ENCODE measurements at places on chromosomes 5 and 9. TPM values are rescaled to one million over a fixed set of nuclear protein-coding genes. Genes with fewer than 3 reads are reported as not detected.

The PCDHGA1 gene
- not detected for total RNA-seq

DNA sequence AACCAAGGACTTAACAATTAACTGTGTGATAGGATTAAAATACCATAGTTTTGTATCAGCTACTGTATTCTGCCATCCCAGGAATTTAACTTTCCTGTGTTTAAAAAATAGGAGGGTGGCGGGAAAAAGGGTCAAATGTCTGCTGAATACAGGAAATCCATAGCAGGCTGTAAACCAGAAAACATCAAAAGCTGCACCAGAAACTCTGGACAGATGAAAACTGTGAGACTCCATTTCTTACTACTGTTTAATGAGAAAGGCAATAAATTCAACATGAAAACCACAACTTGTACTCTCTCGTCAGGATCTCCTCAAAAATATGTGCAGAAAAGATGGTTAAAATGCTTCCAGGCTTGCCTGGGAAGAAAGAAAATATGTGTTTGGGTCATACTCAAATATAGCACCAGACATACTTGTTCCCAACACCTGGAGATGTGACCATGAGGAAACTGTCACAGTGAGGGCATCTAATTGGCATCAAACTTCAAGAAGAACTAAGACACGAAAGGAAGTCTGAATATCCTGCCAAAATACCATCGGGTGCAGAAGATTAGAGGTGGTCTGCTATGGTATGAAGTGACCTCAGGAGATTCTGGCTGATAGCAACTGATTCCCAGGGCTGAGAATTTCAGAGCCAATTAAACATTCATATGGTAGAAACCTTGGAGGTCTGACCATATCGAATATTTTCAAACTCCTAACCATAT is 164.7 kb upstream of the TARS1 start:
- DNase-seq = no peak

GRCh38 chr9:11558043-11558442 is 945.2 kb upstream of the PTPRD start:
- DNase-seq = no peak

DNA sequence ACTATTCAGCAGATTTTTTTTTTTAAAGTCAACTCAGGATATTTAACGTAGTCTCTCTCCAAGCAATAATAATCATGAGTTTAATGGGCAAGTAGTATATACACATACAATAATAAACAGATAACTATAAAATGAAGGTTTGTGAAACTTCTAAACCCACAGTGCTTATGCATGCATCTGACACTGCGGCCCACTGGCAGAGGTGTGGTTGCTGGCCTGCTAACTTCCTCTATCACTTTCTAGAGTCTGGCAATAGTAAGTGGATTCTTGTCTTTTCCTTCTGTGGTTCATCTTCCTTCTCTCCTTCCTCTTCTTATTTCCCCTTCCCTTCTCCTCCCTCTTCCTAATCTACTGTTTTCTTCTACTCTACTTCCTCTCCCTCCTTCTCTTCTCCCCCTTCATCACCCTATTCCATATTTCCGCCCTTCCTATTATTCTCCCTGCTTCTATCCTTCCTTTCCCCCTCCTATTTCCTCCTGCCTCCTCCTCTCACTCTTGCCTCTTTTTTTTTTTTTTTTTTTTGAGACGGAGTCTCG is 18.6 kb upstream of the AGXT2 start:
- DNase-seq = no peak

The PTGES gene
- 0.47 TPM for total RNA-seq

The ENTR1 gene
- total RNA-seq = 38.7 TPM

The HOMER1 gene
- 5.4 TPM for total RNA-seq

The PCDHA9 gene
- not detected for total RNA-seq

- DNase-seq = no peak
Measured at GRCh38 chr5:8517456-8517855, 648.5 kb downstream of the MTRR start.

DNA sequence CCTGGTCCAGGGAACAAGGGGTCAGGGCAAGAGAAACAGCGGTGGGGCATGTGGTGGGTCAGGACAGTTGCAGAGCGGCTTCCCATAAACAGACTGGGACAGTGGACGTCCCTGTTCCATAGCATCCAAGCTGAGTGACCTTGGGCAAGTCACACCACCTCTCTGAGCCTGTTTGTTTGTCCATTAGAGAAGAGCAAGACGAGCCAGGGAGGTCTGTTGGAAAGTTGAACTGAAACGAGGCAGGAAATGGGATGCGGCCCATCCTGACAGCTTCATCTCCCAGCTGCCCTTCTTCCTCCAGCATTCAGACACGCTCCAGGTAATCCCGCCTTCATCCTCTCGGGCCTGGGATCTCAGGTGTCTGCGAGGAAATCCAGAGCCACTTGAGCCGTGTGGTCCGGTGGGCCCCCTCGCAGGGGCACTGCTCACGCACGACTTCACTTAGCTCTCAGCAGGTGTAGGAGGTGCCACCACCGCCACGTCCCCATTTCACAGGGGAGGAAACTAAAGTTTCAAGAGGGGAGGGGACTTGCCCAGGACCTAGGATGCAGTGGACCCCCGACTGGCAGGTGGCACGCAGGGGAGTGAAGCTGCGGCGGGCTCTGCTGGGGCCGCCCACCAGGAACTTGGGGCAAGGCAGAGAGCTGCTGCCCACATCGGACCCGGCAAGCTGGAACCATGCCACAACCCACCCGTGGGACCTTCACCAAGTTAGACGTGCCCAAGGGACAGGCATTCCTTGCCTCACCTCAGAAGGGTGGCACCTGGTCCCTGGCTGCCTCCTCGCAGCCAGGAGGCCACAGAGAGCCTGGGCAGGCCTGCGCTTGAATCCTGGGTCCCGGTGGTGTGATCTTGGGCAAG is 13.0 kb downstream of the PTGES2 start:
- no peak for DNase-seq

- no peak for DNase-seq
Measured at GRCh38 chr5:147590096-147590495, 80.2 kb upstream of the DPYSL3 start.

The NELFB gene
- total RNA-seq = 42.9 TPM

DNA sequence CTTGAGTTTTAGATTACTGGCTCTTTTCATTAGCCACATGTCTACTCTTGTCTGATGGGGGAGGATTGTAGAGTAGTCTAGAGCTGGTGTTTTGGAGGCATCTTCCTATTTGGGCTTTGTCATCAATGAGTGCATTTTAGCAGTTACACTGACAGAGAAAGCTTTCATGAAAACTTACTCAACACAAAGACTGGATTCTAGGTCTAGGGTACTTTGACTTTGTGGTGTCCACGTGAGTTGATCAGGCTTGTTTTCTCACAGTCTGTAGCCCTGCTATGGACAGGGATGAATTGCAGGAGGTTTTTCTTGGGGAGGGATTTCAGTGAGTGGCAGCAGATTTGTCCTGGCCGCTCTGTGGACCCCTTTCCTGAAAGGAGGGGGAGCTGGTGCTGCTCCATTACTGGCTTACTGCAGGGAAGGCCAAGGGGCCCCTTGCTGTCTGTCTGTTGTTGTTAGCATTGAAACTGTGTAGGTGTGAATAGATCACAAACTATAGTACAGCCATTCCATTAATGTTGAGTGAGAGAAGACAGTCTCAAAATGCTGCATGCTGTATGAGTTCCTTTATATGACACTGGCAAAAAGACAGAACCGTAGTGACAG is 6.6 kb downstream of the TRIO start:
- DNase-seq = no peak

DNA sequence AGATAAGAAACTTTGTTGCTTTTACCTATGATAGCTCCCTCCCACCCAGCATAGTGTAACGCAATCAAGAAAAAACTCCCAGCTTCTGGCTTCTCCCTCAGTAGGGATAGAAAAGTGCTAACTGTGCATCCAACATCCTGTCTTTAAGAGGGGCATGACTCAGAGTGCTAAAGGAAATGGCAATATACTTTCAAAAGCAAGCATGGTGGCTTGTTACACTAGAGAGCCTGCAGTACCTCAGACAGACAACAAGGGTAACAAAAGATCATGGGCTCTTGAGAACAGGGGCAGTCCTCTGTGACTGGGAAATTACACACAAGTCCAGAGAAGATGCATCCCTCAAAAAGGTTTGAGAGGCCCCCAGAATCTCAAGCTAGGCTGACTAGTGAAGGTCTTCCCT is 37.8 kb downstream of the PRELID2 start:
- DNase-seq = no peak

GRCh38 chr5:158648631-158649030 is 451.1 kb downstream of the EBF1 start:
- no peak for DNase-seq

The GPRIN1 gene
- 0.92 TPM for total RNA-seq

The MRPL41 gene
- 17.9 TPM for total RNA-seq

DNA sequence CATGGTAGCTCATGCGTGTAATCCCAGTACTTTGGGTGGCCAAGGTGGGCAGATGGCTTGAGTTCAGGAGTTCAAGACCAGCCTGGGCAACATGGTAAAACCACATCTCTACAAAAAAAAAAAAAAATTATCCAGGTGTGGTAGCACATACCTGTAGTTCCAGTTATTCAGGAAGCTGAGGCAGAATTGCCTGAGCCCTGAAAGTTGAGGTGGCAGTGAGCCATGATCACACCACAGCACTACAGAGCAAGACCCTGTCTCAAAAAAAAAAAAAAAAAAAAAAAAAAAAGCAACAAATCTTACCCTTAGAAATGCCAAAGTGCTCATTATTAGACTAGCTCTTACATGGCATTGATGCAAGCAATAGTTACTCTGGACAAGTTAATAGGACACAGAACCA is 724.9 kb downstream of the MAT2B start:
- DNase-seq = no peak

The TTC16 gene
- 15.5 TPM for total RNA-seq

GRCh38 chr9:117276444-117276843 is 138.4 kb downstream of the ASTN2 start:
- DNase-seq = no peak

The PTGR1 gene
- not detected for total RNA-seq

The SLC34A3 gene
- total RNA-seq = not detected

GRCh38 chr5:143036146-143036927 is 266.2 kb downstream of the ARHGAP26 start:
- DNase-seq = no peak

The CHSY3 gene
- total RNA-seq = 2.3 TPM

The C9orf50 gene
- not detected for total RNA-seq

GRCh38 chr5:151047814-151048425 is 27.5 kb downstream of the GPX3 start:
- no peak for DNase-seq

GRCh38 chr9:124286292-124286931 is 28.7 kb downstream of the NEK6 start:
- DNase-seq = peak; percentile 41

DNA sequence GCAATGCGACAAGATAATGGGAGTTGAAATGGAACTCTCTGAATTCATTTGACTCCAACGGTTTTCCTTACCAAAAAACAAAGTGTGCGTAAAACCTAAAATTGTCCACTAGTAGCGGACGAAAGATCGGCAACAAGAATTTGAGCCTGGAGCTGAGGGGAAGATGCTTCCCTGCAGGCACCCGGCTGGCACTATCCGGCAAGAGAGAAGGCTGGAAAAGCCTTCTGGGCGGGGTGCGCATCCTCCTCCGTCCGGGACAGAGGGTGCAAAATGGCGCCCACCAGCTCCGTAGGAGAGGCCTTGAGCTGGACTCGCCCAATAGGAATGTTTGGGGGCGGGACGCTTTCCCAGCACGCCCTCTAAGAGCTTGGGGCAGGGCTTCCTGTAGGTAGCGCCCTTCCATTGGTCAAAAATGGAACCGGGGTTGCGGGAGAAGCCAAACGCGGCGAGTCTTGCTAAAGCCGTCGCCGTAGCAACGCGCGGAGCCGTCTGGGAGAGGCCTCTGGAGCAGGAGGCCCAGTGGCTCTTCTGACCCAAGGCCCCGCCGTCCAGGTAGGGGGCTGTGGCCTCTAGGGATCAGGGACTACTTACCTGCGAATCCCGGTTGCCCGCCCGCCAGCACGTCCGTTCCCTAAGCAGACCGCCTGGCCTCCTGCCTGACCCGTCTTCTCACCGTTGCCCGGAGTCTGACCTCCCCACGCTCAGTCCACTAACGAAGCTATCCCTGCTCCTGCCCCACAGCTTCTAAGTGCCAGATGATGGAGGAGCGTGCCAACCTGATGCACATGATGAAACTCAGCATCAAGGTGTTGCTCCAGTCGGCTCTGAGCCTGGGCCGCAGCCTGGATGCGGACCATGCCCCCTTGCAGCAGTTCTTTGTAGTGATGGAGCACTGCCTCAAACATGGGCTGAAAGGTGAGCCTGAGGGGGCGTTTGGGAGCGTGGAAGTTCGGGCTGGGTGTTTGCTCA is 9.2 kb downstream of the RUFY1 start:
- DNase-seq = peak; percentile 86

- DNase-seq = no peak
Measured at GRCh38 chr5:126055348-126055729, 367.9 kb upstream of the GRAMD2B start.

DNA sequence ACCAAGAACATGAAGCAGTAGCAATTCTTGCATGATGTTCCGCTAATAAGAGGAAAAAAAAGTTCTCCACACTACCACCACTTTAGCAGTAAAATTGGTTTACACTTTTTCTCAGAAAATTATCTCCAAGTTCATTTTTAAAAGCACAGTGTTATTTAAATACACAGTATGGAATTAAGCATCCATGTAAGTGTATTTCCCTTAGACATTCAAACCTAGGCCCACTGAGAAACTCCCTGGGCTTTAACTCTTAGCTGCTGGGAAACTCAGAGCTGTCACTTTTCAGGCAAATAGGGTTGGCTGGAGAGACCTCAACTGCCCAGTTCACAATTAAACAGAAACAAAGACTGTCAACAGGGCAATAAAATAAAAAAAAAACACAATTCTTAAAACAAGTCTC is 2.7 kb downstream of the GNAQ start:
- no peak for DNase-seq

GRCh38 chr9:14189578-14189977 is 124.4 kb downstream of the NFIB start:
- no peak for DNase-seq

The MYMK gene
- not detected for total RNA-seq

DNA sequence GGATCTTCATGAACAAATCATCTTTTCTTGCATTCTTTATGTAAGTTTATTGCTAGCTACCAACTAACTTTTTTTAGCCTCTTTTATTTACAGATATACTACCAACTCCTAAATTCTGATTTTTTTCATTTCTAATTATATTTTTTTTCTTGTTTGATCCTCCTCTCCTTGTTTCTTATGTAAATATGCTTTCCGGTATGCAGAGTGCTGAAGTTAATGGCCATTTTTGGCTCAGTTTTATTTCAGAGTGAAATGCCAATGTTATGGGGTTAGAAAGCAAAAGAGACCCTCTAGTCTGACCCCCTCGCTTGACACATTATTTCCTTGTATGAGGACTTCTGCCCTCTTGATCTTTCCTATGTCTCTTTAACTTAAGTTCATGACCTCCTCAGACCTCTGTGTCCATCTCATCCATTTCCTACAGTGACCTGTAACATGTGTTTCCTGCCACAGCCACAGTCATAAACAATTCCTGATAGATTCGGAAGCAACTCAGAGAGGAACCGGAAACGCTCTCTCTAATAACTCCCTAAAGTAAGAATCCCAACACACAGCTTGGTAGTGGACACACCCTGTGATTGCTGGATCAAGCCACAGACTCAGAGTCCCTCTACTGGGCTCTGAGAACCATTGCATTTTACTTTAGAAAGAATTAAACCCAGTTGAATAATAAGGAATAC is 42.9 kb upstream of the AFAP1L1 start:
- DNase-seq = no peak

The SPINK7 gene
- total RNA-seq = not detected

- peak; percentile 86 for DNase-seq
Measured at GRCh38 chr5:35926389-35927051, 11.9 kb downstream of the CAPSL start.

- DNase-seq = no peak
Measured at GRCh38 chr9:128020692-128021091, 39.9 kb upstream of the EEIG1 start.

Measured in natural killer cell (primary cell).